ENCODE measurements at places on chromosomes 12 and 14.

GRCh38 chr12:23039834-23040233 is 414.9 kb downstream of the ETNK1 start:
- DNase-seq = no peak

DNA sequence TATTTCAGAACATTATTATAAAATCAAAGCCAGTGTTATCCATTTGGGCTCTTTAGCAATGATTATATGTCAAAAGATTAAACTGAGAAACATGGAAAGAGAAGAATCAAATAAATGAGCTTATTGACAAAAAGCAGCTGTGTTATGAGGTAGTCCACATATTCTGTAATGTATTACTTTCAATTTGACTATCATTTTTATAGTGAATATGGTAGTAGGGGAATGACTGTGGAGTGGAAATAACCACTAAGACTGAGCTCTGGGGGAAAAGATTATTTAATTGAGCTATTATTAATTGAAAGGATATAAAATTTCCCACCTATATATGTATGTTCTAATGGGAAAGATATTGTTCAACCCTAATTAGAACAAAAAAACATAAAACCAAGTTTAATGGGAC is 381.3 kb downstream of the TMTC2 start:
- DNase-seq = no peak

- DNase-seq = no peak
These were observed 6.1 kb downstream of the C12orf76 start for GRCh38 chr12:110042264-110042663.

GRCh38 chr12:123449249-123449733 is 8.6 kb upstream of the SNRNP35 start:
- no peak for DNase-seq

- DNase-seq = no peak
These were observed 2.0 kb upstream of the OAS3 start for GRCh38 chr12:112936264-112936663.

DNA sequence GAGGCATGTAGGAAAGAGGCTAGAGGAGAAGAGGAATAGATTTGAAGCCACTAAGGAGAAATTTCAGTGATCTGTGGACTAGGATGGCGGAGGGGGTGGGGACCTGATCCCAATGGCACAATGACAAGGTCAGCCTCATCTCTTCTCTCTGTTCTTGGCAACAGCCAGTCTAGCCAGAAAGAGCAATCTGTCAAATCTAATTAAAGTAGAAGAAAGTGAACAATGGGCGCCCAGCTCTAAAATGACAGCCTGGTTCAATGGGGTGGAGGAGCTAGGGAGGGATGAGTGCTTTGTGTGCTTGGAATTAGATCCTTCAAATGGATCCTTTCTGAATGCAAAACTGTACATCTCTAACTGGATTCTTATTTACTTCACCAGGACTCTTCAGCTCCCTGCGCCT is 37.2 kb upstream of the TUBA1C start:
- no peak for DNase-seq

DNA sequence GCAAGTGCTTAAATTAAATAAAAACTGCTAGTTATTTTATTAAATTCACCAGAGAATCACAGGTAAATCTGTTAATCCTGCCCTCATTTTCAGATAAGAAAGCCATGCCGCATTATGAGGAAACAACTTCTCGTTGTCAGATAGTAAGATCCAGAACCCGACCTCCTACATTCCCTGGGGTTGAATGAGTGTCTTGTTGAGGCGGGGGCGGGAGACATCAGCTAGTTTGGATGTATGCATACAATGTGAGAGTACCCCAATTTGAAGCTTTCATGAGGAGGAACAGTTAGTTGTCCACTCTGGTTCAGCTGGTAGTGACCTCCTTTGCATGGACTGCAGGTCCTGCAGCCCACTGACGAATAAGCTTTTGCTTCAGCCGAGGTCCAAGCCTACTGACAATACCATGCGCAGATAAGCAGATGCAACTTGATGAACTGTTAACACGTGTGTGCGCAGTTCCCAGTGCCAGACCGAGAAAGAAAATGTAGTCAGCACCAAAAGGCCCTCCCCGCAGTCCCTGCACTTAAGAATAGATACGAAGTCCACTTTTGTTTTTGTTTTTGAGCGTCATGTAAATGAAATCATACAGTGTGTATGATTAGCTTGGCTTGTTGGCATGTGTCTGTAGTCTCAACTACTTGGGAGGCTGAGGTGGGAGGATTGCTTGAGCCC is 34.9 kb downstream of the EVL start:
- no peak for DNase-seq

DNA sequence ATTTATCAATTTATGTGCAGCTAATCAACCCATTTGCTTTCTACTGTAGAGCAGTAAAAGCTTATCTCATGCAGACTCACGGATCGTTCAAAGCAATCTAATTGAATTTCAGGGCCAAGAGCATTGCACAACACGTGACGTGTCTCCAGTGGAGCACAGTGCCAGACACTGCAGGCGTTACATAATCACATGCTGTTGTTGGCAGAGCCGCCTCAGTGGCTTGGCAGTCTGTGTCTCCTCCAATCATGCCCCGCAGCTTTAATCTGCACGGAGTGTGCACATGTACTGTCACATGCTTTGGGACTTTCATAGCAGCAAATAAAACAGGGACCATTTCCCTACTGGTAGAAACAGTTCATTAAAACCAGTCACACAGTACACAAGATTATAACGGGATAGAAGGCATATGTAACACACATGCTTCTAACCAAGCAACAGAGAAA is 309.3 kb downstream of the ITPR2 start:
- DNase-seq = peak; percentile 82

DNA sequence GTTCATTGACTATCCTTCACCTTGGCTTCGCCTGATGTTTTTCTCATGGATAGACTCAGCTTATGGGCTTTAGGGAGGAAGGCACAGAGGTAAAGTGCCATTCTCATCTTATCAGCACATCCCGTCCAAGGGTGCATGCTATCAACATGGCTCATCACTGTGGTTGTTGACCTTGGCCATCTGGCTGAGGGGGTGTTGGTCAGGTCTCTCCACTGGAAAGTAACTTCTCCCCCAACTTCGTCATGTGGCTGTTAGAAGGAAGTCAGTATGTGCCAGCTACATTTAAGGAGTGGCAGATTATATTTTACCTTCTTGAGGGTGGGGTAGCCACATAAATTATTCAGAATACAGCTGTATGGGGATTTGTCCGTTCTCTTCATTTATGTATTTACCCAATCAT is 68.9 kb downstream of the EML1 start:
- no peak for DNase-seq

DNA sequence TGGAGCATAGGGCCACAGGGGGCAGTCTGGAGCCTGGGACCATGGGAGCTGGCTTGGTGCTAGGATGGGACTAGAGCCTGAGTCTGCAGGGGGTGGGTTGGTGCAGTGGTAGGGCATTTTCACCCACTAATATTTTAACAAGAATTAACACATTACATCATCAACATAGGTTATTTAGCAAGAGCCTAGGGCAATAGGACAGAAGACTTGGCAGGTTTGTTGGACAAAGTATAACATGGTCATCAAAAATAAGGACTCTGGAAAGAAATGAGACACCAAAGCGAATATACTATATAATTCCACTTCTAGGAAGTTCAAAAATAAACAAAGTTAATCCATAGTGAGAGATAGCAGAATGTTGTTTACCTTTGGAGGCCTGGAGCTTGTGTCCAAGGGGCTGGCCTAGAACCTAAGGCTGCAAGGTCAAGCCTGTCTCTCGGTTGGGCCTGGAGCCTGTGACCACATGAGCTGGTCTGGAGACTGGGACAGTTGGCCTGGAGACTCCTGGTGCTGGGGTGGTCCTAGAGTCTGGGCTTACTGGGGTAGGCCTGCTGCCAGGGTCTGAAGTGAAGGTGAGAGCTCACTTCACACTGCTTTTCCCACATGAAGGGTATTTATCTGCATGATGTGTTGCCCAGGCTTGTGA is 28.1 kb upstream of the CNOT2 start:
- DNase-seq = no peak

GRCh38 chr12:6943389-6943721 is 261 bp upstream of the RNU7-1 start:
- peak; percentile 84 for DNase-seq

GRCh38 chr12:70557583-70558191 is 79.5 kb downstream of the PTPRB start:
- no peak for DNase-seq

DNA sequence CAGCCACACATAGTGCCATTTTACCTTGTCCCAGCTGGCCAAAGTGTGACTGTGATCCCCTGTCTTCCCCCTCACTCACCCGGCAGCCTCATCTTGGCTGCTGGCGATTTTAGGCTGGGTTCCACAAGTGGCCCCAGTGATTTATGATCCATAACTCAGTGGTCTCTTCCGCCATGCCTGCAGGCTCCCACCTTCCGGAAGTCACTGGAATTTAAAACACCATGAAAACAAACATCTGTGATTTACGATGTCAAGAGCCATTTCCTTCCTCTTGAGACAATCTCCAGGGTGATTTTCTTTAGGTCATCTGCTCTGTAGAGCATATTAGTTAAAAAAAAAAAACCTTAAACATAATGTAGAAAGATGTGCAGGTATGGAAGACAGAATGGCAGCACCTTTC is 282.3 kb downstream of the CACNA1C start:
- DNase-seq = no peak

- no peak for DNase-seq
These were observed 56.6 kb downstream of the TTC9 start for GRCh38 chr14:70698288-70698687.

- DNase-seq = no peak
These were observed 6.3 kb downstream of the TSPAN11 start for GRCh38 chr12:30932881-30933280.

DNA sequence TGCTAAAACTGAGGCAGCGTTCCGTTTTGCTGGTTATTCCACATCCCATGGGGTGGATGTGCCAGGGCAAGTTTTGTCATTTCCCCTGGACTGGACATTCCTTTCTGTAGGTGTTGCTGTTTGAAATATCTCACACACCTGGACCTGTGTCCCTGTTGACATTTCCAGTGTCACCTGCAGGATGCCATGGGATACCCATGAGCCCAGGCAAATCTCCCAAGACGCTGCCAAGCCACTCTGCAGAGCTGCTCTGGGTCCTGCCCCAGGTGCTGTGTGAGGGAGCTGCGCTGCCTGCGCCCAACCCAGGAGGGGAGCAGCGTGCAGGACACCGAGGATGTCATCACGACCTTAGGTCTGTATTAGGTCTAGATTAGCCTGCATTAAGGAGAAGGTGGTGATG is 5.2 kb upstream of the PACS2 start:
- DNase-seq = peak; percentile 78

GRCh38 chr12:23098110-23098509 is 473.1 kb downstream of the ETNK1 start:
- no peak for DNase-seq

- DNase-seq = no peak
These were observed 74.2 kb downstream of the NOC4L start for GRCh38 chr12:132218527-132218875.

GRCh38 chr14:93114068-93114710 is 1.5 kb downstream of the ITPK1 start:
- peak; percentile 72 for DNase-seq

DNA sequence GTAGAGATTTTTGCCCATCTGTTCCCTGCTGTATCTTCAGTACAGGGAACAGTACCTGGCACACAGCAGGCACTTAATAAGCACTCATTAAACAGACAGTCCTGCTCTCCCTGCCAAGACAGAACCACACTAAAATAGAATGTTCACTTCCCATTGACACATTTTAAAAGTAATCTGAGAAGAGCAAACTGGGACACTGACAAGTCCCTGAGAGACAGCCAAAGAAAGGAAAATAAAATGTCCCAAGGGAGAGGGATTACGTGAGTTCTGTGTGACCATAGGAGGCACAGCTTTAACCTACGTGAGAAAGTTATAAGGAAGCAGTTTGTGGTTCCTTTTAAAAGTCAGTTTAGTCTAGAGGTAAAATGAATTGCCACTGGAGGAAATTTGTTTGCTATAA is 43.9 kb upstream of the SYCP3 start:
- no peak for DNase-seq

GRCh38 chr12:42617622-42618021 is 28.1 kb upstream of the PRICKLE1 start:
- DNase-seq = no peak

DNA sequence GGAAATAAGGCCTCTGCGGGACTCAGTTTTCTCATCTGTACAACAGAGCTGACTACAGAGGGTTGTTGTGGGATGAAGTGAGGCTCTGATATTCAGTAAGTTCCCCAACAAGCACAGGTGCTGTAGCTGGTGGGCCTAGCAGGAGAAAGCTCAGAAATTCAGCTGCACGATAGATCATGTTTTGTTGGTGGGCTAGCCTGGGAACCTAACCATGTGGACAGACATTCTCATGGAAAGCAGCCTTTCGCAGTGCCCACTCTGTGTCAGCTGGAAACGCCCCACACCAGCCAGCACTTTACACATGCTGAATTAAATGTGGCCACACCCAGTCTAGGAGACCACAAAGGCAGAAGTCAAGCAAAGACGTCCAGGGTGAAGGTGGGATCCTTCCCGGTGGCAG is 16.1 kb downstream of the PITPNM2 start:
- DNase-seq = no peak

- no peak for DNase-seq
These were observed 7.5 kb downstream of the ITGA5 start for GRCh38 chr12:54411391-54412241.

GRCh38 chr14:55957950-55958349 is 160.3 kb upstream of the PELI2 start:
- no peak for DNase-seq

DNA sequence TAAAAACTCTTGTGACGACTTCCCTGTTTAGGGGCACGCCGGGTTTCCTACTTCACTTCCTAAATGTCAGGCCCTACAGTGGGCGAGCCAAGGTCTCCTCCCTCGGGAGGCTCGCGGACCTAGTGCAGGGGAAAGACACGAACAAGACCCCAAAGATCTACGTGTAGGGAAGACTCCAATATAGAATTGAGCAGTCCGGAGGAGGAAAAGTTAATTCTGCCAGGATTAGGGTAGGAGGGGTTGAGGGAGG is 564 bp downstream of the ATXN3 start:
- DNase-seq = peak; percentile 32

GRCh38 chr12:112170376-112170775 is 45.0 kb downstream of the TRAFD1 start:
- no peak for DNase-seq

GRCh38 chr14:100155049-100155621 is 4.3 kb downstream of the DEGS2 start:
- peak; percentile 54 for DNase-seq

- DNase-seq = no peak
These were observed 11.9 kb upstream of the CCND2 start for GRCh38 chr12:4261655-4262054.

GRCh38 chr12:56541631-56542030 is 20.0 kb downstream of the RBMS2 start:
- DNase-seq = no peak

DNA sequence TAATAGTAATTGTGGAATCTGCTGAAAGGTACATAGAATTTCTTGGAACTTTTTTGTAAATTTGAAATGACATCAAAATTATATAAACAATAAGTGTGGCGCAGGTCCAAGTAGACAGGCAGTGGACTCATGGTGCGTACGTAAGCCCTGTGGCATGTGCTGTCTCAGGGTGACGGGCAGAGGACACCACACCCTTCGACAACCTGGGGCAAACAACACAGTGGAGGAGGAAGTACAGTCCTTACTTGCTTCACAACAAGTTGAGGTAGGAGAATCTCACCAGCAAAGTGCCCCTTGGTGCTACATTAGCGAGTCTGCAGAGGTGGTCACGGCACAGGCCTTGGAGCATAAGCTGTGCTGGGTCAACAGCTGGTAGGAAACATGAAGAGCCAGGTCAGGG is 180.9 kb downstream of the AEBP2 start:
- DNase-seq = no peak

GRCh38 chr14:96198430-96199130 is 6.1 kb upstream of the BDKRB2 start:
- DNase-seq = no peak

GRCh38 chr14:63524537-63525155 is 18.5 kb downstream of the PPP2R5E start:
- DNase-seq = no peak
